ENCODE measurements at places on chromosomes 6 and 20. TPM values are rescaled to one million over a fixed set of nuclear protein-coding genes. Genes with fewer than 3 reads are reported as not detected.
A peak's percentile ranks its signal among the peaks of the same experiment; 100 is the strongest.

Gene HLA-DMB
- not detected for total RNA-seq

Gene DLL1
- total RNA-seq = not detected

GRCh38 chr20:64247970-64248841, 7.3 kb upstream of the PCMTD2 start:
- H3K27ac ChIP-seq = no peak overlapping the region
- peaks cover 19% of the 10 kb centered on the region for H3K27me3 ChIP-seq
- no peak for DNase-seq
- H3K4me3 ChIP-seq = no peak overlapping the region
- no peaks in the 10 kb centered on the region for H3K36me3 ChIP-seq

- DNase-seq = no peak
- H3K4me1 ChIP-seq = no peaks in the 10 kb centered on the region
- no peaks in the 10 kb centered on the region for H3K27me3 ChIP-seq
- no peaks in the 10 kb centered on the region for H3K36me3 ChIP-seq
- no peak overlapping the region for H3K27ac ChIP-seq
Observed at GRCh38 chr6:95328231-95328630, 249.1 kb upstream of the MANEA start.

Gene C6orf136
- 15.8 TPM for total RNA-seq

GRCh38 chr6:107495196-107495643, 5.3 kb downstream of the SOBP start:
- H3K27ac ChIP-seq = no peak overlapping the region
- DNase-seq = no peak
- H3K27me3 ChIP-seq = peaks cover 40% of the 10 kb centered on the region
- no peak overlapping the region for H3K4me3 ChIP-seq
- peaks cover 17% of the 10 kb centered on the region for H3K4me1 ChIP-seq

DNA sequence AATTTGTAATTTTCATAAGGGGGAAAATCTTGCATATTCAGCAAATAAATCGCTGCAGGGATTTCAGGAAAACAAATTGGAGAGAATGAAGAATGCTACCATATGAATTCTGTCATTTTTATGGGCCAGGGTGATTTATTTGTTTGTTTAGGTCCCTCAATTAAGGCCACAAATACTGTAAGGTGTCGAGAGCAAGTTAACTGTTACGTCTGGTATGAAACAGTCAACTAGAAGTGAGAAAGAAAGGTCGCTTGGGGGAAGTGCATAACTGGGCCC, 166.9 kb upstream of the TSHZ2 start:
- no peak overlapping the region for H3K27ac ChIP-seq
- DNase-seq = no peak
- H3K27me3 ChIP-seq = peaks cover 10% of the 10 kb centered on the region
- no peaks in the 10 kb centered on the region for H3K4me1 ChIP-seq
- no peaks in the 10 kb centered on the region for H3K36me3 ChIP-seq
- H3K4me3 ChIP-seq = no peak overlapping the region

DNA sequence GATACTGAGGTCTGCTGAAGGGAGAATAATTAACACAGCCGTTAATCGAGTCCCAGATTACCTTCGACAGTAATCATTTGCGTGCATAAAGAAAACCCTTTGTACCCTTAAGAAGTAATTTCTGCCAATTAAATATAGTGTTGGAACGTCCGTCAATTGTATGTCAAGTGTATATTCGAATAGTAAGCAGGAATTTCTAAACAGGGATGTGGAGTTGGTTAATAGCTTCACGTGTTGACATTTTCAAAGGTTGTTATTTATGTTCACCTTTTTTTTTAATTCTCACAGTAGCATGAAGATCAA, 798 bp upstream of the SNAP91 start:
- no peak overlapping the region for H3K27ac ChIP-seq
- H3K4me1 ChIP-seq = peaks cover 13% of the 10 kb centered on the region

Gene STMND1
- total RNA-seq = not detected

GRCh38 chr6:41335943-41336342, 535 bp downstream of the NCR2 start:
- H3K27me3 ChIP-seq = peaks cover 14% of the 10 kb centered on the region
- H3K27ac ChIP-seq = no peak overlapping the region
- no peaks in the 10 kb centered on the region for H3K4me1 ChIP-seq
- DNase-seq = peak; percentile 25
- H3K4me3 ChIP-seq = no peak overlapping the region
- H3K36me3 ChIP-seq = no peaks in the 10 kb centered on the region

Gene FNDC11
- not detected for total RNA-seq

Gene OOEP
- total RNA-seq = not detected

DNA sequence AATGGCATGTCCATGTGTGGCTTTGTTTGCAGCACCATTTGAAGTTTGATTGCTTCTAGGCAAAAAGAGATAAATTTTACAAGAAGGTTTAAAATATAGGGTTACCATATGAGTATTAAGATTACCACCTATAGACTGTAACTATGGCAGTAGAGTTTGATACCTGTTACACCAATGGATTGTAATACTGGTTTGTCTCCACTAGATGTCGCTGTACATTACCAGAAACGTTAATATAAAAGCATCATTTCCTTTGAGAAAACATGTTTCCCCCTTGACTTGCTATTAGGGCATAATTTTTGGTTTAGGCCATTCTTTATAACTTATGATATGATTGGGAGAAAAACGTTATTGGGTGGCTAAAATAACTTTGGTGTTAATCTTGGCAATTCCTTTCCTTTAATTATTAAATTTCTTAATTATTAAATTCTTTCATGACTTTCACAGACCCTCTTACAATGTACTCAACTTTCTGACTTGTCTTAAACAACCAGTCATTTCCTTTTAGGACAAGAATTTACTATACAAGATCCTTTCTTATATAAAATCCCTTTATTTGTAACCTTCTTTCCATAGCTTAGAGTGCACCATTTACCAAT, 42.8 kb downstream of the HLA-DPB1 start:
- H3K27me3 ChIP-seq = peaks cover 31% of the 10 kb centered on the region
- H3K36me3 ChIP-seq = no peaks in the 10 kb centered on the region
- no peak overlapping the region for H3K4me3 ChIP-seq
- no peak overlapping the region for H3K27ac ChIP-seq
- DNase-seq = peak; percentile 13
- H3K4me1 ChIP-seq = no peaks in the 10 kb centered on the region

- H3K4me1 ChIP-seq = no peaks in the 10 kb centered on the region
- no peaks in the 10 kb centered on the region for H3K36me3 ChIP-seq
- H3K27ac ChIP-seq = no peak overlapping the region
- H3K4me3 ChIP-seq = no peak overlapping the region
- no peak for DNase-seq
Observed at GRCh38 chr20:8540466-8540865, 408.4 kb downstream of the PLCB1 start.

Gene RNF114
- 168 TPM for total RNA-seq

GRCh38 chr20:7728338-7728737, 211.9 kb downstream of the HAO1 start:
- DNase-seq = no peak
- no peak overlapping the region for H3K4me3 ChIP-seq
- H3K27ac ChIP-seq = no peak overlapping the region
- no peaks in the 10 kb centered on the region for H3K4me1 ChIP-seq
- no peaks in the 10 kb centered on the region for H3K36me3 ChIP-seq

- H3K4me1 ChIP-seq = peaks cover 23% of the 10 kb centered on the region
- no peak for DNase-seq
- peak overlapping the region; percentile 7 for H3K27ac ChIP-seq
- no peaks in the 10 kb centered on the region for H3K36me3 ChIP-seq
- H3K27me3 ChIP-seq = no peaks in the 10 kb centered on the region
Observed at GRCh38 chr6:84625506-84625905, 138.9 kb downstream of the TBX18 start.

Gene HSPA12B
- total RNA-seq = not detected

GRCh38 chr6:103504501-103505154, 1355.1 kb downstream of the HACE1 start:
- no peaks in the 10 kb centered on the region for H3K27me3 ChIP-seq
- no peaks in the 10 kb centered on the region for H3K4me1 ChIP-seq
- H3K4me3 ChIP-seq = no peak overlapping the region
- DNase-seq = no peak

- H3K4me3 ChIP-seq = no peak overlapping the region
- H3K27me3 ChIP-seq = no peaks in the 10 kb centered on the region
- DNase-seq = peak; percentile 97
- H3K36me3 ChIP-seq = no peaks in the 10 kb centered on the region
Observed at GRCh38 chr20:48295445-48295903, 510.2 kb upstream of the SULF2 start.

DNA sequence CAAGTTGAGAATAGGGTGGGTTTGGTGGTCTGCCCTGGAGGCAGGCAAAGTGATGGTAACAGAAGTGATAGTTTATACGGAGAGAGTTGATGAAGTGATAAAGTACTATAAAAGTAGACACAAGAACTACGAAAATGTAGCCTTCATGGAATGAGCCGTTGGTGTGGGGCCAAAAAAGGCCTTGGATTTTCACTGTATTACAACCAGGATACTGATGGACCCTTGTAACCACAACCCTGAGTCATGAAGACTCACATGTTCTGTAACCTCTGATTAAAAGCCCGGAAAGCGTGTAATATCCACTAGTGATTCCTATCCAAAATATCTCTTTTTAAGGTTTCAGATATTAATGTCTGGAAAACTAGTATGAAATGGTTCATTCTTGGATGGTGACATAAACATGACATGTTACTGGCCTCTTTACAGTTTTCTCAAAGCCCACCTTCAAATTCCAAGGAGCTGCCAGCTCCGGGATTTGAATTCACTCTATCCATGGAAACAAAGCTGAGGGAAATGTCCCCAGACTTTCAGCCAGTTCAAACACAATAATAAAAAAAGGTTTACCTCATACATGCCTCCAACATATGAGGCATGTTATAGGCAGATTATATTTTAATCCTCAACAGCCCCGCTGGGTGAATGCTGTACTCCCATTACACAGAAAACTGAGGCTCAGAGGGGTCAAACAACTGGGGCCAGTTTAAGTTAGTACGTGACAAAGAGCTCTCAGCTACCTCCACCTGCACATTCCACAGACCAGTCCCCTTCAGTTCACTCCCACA, 55.4 kb downstream of the MRPL14 start:
- H3K27me3 ChIP-seq = no peaks in the 10 kb centered on the region
- H3K36me3 ChIP-seq = no peaks in the 10 kb centered on the region
- no peak overlapping the region for H3K4me3 ChIP-seq
- H3K27ac ChIP-seq = peak overlapping the region; percentile 58
- peak; percentile 74 for DNase-seq

GRCh38 chr6:132742495-132742894, 15.2 kb downstream of the VNN2 start:
- no peaks in the 10 kb centered on the region for H3K4me1 ChIP-seq
- no peaks in the 10 kb centered on the region for H3K36me3 ChIP-seq
- H3K27me3 ChIP-seq = no peaks in the 10 kb centered on the region
- H3K4me3 ChIP-seq = no peak overlapping the region
- no peak overlapping the region for H3K27ac ChIP-seq

DNA sequence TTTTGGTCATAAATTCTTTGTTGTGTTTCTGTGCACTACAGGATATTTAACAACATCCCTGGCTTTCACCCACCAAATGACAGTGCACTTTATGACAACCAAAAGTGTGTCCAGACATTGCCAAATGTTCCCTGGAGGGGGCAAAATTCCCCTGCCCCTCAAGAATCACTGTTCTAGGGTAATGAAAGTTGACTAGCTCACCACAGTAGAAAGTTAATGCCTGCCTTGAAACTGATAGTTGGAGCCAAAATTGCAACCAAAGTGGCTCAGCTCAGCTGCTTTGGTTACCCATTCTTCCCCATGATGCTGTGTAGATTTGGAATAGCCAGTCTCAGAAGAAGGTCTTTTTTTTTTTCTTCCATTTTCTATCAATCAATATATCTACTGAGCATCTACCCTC, 150.6 kb downstream of the RALGAPA2 start:
- H3K4me1 ChIP-seq = no peaks in the 10 kb centered on the region
- H3K36me3 ChIP-seq = no peaks in the 10 kb centered on the region
- no peak for DNase-seq

Gene FOXP4
- 5.1 TPM for total RNA-seq

Gene UNC5CL
- not detected for total RNA-seq

GRCh38 chr20:33869283-33869682, 58.1 kb downstream of the CHMP4B start:
- H3K36me3 ChIP-seq = no peaks in the 10 kb centered on the region
- H3K4me3 ChIP-seq = no peak overlapping the region
- H3K27me3 ChIP-seq = no peaks in the 10 kb centered on the region
- H3K4me1 ChIP-seq = peaks cover 6% of the 10 kb centered on the region
- H3K27ac ChIP-seq = no peak overlapping the region

DNA sequence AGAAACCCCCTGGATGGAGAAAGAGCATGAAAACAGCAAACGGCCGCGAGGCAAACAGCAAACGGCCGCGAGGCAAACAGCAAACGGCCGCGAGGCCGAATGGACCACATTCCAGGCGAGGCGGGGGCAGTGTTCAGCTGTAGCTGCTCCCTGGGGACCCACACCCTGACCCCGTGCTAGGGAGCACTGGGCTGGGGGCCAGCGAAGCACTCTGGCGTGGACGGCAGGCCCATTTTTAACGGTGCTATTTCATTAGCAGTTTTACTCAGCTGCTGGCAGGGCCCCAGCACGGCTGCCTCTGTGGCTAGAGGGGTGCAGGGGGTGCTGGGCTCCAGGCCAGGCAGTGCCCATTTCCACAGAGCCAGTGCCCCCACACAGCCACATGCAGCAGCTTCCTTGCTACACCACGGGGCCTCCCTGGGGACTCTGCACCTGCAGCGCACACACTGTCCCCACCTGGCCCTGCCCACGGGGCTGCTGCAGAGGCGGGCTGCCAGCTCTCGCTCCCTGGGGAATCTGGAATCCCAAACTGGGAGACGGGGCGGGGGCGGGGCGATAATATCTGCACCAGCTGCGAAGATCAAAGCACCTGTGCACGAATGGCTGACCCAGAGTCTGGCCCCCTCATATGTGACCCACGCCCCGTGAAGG, 35.6 kb upstream of the SLCO4A1 start:
- no peak overlapping the region for H3K27ac ChIP-seq
- no peak for DNase-seq
- 0 out of 2 replicates have a peak, but pooled peaks cover 1% of the 10 kb centered on the region for H3K27me3 ChIP-seq
- H3K4me1 ChIP-seq = peaks cover 17% of the 10 kb centered on the region
- no peaks in the 10 kb centered on the region for H3K36me3 ChIP-seq

- H3K4me3 ChIP-seq = no peak overlapping the region
- peak overlapping the region; percentile 28 for H3K27ac ChIP-seq
- peak; percentile 79 for DNase-seq
- no peaks in the 10 kb centered on the region for H3K36me3 ChIP-seq
- no peaks in the 10 kb centered on the region for H3K27me3 ChIP-seq
Observed at GRCh38 chr6:149454346-149454848, 30.4 kb downstream of the ZC3H12D start.

- H3K27ac ChIP-seq = no peak overlapping the region
- H3K27me3 ChIP-seq = no peaks in the 10 kb centered on the region
- DNase-seq = no peak
- no peaks in the 10 kb centered on the region for H3K36me3 ChIP-seq
- H3K4me1 ChIP-seq = no peaks in the 10 kb centered on the region
Observed at GRCh38 chr6:56036916-56037600, 161.7 kb upstream of the BMP5 start.

Gene UBE2C
- total RNA-seq = 249 TPM

Gene CABLES2
- 6.9 TPM for total RNA-seq

Gene METTL24
- not detected for total RNA-seq

DNA sequence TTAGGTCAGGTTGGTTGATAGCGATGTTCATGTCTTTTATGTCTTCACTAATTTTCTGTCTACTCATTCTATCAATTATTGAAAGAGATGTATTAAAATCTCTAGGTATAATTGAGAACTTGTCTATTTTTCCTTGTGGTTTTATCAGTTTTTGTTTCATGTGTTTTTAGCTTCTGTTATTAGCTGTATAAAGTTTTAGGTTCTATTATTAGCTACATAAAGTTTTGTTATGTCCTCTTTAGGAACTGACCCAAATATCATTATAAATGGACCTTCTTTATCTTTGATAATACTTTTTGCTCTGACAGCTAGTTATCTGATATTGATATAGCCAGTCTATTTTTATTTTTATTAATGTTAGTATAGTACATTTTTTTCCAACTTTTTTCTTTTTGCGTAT, 92.4 kb upstream of the TMEM170B start:
- H3K36me3 ChIP-seq = no peaks in the 10 kb centered on the region
- no peaks in the 10 kb centered on the region for H3K4me1 ChIP-seq
- DNase-seq = no peak
- no peaks in the 10 kb centered on the region for H3K27me3 ChIP-seq
